ENCODE measurements at places on chromosomes 7 and 10.

DNA sequence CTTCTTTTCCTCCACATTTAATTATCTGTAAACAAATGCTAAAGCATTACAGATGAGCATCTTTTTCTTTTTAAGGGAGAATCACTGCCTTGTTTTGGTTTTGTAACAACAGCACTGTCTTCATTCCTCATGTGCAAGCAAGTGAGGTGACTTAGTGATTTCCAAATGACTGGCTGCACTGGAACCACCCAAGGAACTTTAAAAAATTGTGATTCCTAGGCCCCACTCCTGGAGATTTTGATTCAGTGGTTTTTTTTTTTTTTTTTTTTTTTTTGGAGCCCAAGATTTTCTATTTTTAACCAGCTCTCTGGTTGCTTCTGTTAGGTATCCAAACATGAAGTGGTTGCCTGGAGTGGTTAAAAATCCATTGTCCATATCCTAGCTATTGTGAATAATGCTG, 176.2 kb downstream of the LRMDA start:
- H3K4me1 ChIP-seq: no peaks in the 10 kb centered on the region
- no peak for DNase-seq
- H3K4me3 ChIP-seq: no peak overlapping the region
- H3K27ac ChIP-seq: no peak overlapping the region

DNA sequence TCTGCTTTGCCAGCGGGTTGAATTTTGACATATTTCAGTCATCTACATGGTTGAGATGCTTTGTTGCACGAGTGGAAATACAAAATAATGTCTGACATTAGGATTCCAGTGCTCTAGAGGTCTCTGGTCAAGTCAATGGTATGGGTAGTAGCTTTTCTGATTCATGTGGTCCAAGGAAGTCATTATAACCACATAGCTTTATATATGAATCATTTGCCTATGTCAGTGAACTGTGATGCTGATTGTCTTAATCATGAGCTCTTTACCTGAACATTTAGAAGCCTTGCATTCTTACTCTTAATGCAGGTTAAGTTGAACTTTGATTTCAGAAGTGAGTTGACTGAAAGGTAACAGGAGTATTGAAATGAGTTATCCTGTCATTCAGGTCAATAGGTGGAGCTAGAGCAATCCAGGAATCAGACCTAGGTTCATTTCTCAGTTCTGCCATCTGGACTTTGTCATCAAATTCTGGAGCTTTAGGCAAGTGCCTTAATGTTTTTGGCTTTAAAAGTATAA, 3.3 kb downstream of the MAPK8 start:
- H3K4me3 ChIP-seq: no peak overlapping the region
- no peak overlapping the region for H3K27ac ChIP-seq
- H3K27me3 ChIP-seq: no peaks in the 10 kb centered on the region
- no peaks in the 10 kb centered on the region for H3K36me3 ChIP-seq
- DNase-seq: no peak

DNA sequence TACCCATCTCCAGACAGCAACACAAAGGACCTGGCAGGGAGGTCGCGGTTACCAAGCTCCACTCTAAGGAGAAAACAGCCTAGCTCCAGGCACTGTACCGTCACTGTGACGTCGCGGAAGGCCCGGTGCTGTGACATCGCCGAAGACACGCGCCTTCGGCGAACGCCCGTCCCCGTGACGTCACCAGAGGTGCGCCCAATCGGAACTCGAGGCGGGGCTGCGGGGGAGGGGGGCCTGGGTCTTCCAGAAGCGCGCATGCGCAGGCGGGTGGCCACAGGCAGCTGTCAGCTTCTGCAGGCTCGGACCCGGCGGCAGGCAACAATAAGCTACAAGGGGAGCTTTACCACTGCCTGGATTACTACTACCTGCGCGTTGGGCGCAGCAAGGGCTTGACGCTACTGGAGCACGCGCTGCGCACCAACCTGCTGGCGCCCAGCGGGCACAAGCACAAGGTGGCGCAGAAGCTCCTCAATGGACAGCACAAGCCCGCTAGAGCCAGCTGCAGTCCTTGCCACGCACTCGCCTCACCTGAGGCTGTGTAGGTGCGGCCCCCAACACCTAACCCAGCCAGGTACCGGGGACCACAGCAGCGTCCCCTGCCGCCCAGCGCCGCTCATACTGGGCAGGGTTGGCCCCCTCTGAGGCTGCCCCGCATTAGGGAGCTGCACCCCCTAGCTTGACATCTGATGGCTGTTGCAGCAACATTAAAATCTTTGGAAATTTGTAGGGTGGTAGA, 208.4 kb downstream of the TPST1 start:
- H3K4me3 ChIP-seq: peak overlapping the region; percentile 49
- peaks cover 12% of the 10 kb centered on the region for H3K4me1 ChIP-seq
- H3K36me3 ChIP-seq: no peaks in the 10 kb centered on the region
- no peak overlapping the region for H3K27ac ChIP-seq

GRCh38 chr7:132061937-132062336, 505.5 kb upstream of the PODXL start:
- DNase-seq: no peak
- no peaks in the 10 kb centered on the region for H3K27me3 ChIP-seq
- H3K27ac ChIP-seq: no peak overlapping the region
- H3K36me3 ChIP-seq: no peaks in the 10 kb centered on the region
- H3K4me1 ChIP-seq: no peaks in the 10 kb centered on the region

DNA sequence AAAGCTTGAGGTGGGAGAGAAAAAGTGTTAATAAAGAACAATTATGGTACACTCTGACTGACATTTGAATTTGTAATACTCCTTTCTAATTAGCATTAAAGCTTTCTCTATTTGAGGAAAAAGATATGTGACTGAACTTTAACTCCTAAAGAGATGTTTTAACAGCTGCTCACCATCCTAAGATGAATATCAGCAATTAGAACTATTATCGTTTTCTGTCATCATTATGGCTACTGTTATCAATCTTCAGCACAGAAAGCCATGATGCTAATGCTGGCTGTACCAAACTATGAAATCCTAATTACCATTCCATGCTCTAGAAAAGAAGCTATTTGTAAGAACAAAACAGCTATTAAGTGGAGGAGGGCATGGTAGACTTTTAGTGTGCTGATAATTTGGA, 228.8 kb upstream of the CSTF2T start:
- H3K27me3 ChIP-seq: no peaks in the 10 kb centered on the region
- no peaks in the 10 kb centered on the region for H3K36me3 ChIP-seq
- H3K4me1 ChIP-seq: peaks cover 5% of the 10 kb centered on the region

DNA sequence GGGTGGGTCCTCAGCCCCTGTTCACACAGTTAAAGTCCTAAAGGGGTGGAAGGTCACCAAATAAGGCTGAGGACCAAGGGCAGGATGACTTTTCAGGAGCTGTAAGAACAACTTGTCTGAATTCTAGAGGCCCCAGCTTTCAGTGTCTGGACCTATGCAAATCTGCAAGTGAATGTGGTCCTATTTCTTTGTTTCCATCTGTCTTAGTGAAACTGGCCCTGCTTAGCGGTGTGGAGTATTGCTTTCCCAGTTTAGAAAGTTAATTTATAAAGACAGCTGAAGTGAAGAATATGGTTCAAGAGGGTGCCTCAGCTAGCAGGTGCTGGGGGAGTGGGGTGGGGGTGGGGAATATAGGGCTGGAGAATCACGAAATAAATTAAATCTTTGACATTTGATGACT, 40.1 kb downstream of the HHEX start:
- no peaks in the 10 kb centered on the region for H3K27me3 ChIP-seq
- H3K4me3 ChIP-seq: no peak overlapping the region
- no peak overlapping the region for H3K27ac ChIP-seq
- no peak for DNase-seq

GRCh38 chr10:88853155-88853881, 1.7 kb upstream of the ANKRD22 start:
- H3K36me3 ChIP-seq: no peaks in the 10 kb centered on the region
- no peak overlapping the region for H3K27ac ChIP-seq
- H3K27me3 ChIP-seq: no peaks in the 10 kb centered on the region
- no peak overlapping the region for H3K4me3 ChIP-seq
- no peak for DNase-seq

- no peak for DNase-seq
- no peaks in the 10 kb centered on the region for H3K27me3 ChIP-seq
- H3K27ac ChIP-seq: no peak overlapping the region
- H3K36me3 ChIP-seq: peaks cover 100% of the 10 kb centered on the region
- H3K4me3 ChIP-seq: no peak overlapping the region
Observed at GRCh38 chr7:45070254-45070642, 18.5 kb downstream of the NACAD start.

GRCh38 chr10:43124574-43125273, 13.5 kb upstream of the CSGALNACT2 start:
- H3K4me3 ChIP-seq: no peak overlapping the region
- H3K36me3 ChIP-seq: no peaks in the 10 kb centered on the region
- peak; percentile 56 for DNase-seq
- H3K27me3 ChIP-seq: no peaks in the 10 kb centered on the region
- peaks cover 24% of the 10 kb centered on the region for H3K4me1 ChIP-seq

DNA sequence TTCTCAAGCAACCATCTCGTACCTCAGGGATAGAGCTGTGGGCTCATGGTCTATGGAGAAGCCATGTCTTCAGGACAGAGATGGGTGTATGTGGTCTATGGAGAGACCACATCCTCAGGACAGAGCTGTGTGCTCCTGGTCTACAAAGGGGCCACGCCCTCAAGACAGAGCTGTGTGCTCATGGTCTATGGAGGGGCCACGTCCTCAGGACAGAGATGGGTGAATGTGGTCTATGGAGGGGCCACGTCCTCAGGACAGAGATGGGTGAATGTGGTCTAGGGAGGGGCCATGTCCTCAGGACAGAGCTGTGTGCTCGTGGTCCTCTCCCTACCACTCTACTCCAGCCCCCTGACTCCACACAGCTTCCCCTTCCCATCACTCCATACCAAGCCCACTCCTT, 117.8 kb downstream of the WDR37 start:
- DNase-seq: peak; percentile 28
- H3K27me3 ChIP-seq: no peaks in the 10 kb centered on the region
- H3K4me3 ChIP-seq: no peak overlapping the region
- no peaks in the 10 kb centered on the region for H3K4me1 ChIP-seq
- H3K36me3 ChIP-seq: no peaks in the 10 kb centered on the region

DNA sequence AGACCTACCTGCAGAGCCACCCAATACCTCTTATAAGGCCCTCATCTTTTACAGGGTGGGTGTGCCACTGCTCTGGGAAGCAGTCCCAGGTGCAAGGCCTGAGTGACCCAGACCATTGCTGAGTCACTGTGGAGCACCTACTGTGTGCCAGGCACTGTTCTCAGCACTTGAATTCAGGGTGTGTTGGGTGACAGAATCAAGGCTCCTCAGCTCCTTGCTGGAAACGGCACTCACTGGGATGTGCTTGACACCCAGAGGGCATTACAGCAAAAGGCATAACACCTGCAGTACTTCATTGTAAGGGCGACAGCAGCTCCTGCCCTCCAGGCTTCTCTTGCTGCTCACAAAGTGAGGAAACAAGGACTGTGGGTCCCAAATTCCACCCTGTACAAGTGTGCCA, 7.1 kb downstream of the CAMK2B start:
- no peaks in the 10 kb centered on the region for H3K4me1 ChIP-seq
- no peak overlapping the region for H3K27ac ChIP-seq
- DNase-seq: no peak

GRCh38 chr7:134024739-134025138, 102.4 kb upstream of the LRGUK start:
- DNase-seq: no peak
- no peaks in the 10 kb centered on the region for H3K4me1 ChIP-seq
- no peaks in the 10 kb centered on the region for H3K27me3 ChIP-seq
- H3K4me3 ChIP-seq: no peak overlapping the region

DNA sequence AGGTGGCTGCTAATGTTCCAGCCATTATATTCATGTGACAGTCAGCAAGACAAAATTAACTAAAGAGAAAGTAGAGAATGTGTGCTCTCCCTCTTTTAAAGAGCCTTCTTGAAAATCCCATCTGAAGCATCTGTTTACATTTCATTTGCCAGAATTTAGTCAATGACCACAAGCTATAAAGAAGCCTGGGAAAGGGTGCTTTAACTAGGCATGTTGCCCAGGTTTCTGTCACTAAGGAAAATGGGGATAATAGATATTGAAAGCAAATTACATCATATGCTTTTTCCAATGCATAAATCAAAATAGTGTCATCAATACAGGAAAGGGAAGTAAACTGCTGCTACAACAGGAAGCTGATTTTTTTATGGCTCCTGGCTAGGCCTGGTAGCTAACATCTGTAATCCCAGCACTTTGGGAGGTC, 67.7 kb downstream of the ELAPOR2 start:
- H3K27ac ChIP-seq: peak overlapping the region; percentile 13
- no peaks in the 10 kb centered on the region for H3K4me1 ChIP-seq

GRCh38 chr10:125060482-125060825, 99.9 kb downstream of the CTBP2 start:
- peaks cover 52% of the 10 kb centered on the region for H3K4me1 ChIP-seq
- peak overlapping the region; percentile 65 for H3K27ac ChIP-seq
- no peaks in the 10 kb centered on the region for H3K36me3 ChIP-seq
- H3K4me3 ChIP-seq: no peak overlapping the region
- DNase-seq: no peak

GRCh38 chr10:4061441-4061951, 276.5 kb upstream of the KLF6 start:
- no peak overlapping the region for H3K4me3 ChIP-seq
- no peaks in the 10 kb centered on the region for H3K36me3 ChIP-seq
- peak overlapping the region; percentile 53 for H3K27ac ChIP-seq
- H3K4me1 ChIP-seq: peaks cover 37% of the 10 kb centered on the region
- no peak for DNase-seq
- H3K27me3 ChIP-seq: no peaks in the 10 kb centered on the region

GRCh38 chr7:112266595-112267270, 60.2 kb downstream of the ZNF277 start:
- no peaks in the 10 kb centered on the region for H3K27me3 ChIP-seq
- H3K4me3 ChIP-seq: no peak overlapping the region
- no peak for DNase-seq
- H3K4me1 ChIP-seq: peaks cover 30% of the 10 kb centered on the region
- no peaks in the 10 kb centered on the region for H3K36me3 ChIP-seq
- H3K27ac ChIP-seq: no peak overlapping the region

DNA sequence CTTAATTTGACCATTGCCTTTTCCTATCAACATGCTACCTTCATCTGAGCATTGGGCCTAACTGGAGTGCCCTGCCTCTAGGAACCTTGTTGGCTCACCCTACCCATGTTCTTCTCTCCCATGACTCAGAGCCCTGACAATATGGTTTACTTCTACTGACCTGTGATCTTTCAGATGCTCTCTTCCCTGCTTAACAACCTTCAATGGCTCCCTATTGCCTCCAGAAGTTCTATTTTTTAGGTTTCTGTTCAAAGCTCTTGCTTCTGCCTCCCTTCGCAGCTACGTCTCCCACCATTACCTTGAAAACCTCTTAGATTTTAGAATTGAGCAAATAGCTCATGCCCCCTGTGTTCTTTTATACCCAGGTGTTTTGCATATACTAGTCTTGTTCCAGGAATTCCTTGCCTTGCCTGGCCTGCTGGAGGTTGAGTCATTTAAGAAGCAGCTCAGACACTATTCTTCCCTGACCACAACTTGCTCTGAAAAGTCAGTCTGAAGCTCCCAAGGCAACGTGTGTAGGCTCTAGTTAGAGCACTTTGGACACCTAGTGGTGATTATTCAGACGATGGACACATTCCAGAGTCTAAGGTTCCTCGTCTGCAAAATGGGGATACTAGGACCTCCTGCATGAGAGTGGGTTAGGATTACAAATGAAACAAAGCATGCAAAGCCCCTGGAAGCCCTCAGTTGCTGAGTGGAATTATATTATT, 64.4 kb upstream of the EMX2 start:
- H3K36me3 ChIP-seq: no peaks in the 10 kb centered on the region
- H3K4me3 ChIP-seq: no peak overlapping the region
- DNase-seq: peak; percentile 2
- no peaks in the 10 kb centered on the region for H3K4me1 ChIP-seq
- H3K27ac ChIP-seq: no peak overlapping the region

All from spleen (tissue), 13 donors.